ENCODE measurements at places on chromosomes 13 and 19.

- DNase-seq, result no peak
Observed at GRCh38 chr13:83876546-83876945, 5.7 kb downstream of the SLITRK1 start.

GRCh38 chr19:18658366-18658855 is 21.6 kb downstream of the KLHL26 start:
- no peak for DNase-seq

DNA sequence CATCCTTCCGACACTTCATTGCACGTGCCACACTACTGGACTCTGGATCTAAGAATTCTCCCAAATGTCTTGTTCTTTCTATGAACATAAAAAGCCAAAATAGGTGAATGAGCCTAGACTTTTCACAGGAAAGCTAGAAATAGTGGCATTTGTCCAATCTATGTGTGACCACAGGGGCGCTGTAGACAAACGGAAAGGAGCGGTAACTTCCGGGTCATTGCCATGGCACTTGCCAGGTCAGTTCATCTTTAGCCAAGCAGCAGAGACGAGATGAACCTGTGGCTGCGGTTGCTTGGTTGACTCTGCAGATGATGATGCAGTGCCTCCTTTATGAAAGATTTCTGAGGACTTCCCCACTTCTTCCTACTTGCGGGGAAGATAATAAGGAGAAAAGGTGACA is 65.6 kb downstream of the ADGRE1 start:
- DNase-seq, result no peak

DNA sequence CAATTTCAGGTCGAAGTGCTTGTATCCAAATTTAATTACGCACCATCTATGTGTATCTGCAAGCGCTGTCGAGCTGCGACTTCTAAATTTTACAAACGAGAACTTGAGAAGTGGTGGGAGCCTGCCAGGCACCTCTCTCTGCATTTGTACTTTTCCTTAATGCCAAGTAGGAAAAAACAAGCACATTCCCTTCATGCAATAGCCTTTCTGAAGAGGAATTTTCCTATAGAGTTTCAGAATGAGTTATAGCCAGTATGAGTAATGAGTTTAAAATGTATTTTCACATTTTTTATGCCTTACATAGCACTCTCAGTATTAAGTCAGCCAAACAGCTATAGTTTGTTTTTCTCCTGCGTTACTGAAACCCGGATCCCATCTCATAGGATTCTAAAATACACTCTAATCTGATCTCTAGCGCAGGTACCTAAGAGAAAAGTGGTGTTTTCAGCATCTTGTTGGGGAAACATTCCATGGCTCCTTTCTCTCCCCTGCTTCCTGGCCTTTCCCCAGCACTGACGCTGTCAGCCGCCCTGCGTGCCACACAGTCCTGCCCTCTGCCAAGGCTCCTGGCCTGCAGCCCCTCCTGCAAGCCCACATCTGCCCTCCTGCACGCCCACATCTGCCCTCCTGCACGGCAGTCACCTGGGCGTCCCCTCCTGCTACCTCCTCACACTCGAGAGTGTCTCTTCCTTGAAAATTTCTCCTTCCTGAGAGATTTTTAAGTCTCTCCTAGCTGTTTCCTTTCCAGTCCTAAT is 526.9 kb downstream of the MYO16 start:
- no peak for DNase-seq

DNA sequence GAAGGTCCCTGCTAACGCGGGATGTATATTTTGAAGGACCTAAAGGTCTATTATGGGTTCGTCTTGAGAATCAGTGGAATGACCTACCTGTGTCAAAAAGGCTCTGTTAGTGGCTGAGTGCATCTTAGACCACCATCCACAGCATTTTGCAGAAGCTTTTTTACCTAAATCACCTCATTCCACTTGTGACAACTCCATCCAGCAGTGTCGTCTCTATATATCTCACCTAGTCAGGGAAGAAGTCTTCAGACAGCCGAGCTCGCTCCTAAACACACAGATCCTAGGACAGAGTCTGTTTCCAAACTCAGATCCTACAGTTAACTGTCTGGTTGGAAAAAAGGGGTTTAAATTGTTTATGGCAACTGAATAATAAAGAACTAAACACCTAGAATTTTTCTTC is 33.7 kb downstream of the COL4A1 start:
- DNase-seq, result no peak

DNA sequence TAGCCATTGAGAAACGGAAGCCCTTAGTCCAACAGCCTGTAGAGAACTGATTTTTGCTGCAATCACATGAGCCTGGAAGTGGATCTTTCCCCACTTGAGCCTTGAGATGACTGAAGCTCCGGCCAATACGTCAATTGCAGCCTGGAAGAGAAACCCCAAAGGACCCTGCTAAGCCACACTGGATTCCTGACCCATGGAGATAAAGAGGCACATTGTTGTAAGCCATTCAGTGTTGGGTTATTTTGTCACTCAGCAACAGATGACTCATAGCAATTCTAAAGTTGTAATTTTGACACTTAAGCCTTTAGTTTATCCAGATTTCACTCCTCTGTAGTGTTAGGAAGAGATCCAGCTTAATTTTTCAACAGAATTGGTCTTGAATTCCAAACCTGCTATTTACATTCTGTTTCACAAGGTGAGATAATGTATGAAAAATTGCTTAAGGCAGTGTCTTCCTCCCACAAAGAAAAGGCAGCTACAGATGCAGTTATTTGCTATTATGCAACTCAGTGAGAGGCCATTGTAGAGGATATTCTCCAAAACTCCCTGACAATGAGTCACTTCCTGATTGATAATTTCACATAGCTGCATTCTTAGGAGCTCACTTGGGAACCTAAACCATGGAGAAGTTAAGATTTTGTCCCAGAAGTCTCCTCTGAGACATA is 59.4 kb upstream of the TSHZ3 start:
- no peak for DNase-seq

Measured in thoracic aorta (tissue), 2 donors.